CD4-positive, alpha-beta T cell treated with Interleukin-15 for 1 hour (primary cell): ENCODE measurements at places on chromosomes 11 and 22.

DNA sequence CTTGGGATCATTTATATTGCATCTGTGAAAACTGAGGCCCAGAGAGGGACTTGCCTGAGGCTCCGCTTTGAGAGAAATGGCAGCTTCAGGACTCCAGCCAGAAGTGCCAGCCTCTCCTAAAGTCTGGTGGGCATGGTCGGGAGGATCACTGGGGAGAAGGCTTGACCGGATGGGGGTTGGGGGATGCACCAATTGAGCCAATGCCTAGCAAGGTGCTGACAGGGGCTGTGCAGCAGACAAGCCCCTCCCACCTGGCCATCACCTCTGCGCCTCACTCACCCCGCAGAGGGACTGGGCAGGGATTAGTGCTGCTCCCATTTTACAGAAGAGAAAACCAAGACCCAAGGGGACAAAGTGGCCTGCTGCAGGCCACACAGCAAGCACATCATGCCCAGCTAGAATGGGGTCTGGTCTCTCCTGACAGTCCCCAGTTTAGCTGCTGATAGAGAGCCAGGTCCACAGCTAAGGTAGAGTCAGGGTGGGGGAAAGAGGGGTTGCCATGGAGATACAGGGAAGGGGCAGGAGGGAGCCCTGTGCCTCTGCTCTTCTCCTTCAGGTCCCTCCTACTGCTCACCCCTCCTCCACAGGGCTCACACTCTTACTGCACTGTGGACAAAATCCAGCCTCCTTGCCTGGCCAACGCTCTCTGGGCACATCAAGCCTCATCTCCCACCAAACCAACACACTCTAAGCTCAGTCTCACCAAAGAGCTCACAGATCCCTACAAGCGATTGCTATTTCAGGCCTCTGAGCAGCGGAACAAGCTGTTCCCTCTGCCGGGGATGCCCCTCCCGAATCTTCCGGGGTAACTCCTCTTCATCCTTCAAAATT is 29.5 kb downstream of the TEF start:
- no peak for DNase-seq

DNA sequence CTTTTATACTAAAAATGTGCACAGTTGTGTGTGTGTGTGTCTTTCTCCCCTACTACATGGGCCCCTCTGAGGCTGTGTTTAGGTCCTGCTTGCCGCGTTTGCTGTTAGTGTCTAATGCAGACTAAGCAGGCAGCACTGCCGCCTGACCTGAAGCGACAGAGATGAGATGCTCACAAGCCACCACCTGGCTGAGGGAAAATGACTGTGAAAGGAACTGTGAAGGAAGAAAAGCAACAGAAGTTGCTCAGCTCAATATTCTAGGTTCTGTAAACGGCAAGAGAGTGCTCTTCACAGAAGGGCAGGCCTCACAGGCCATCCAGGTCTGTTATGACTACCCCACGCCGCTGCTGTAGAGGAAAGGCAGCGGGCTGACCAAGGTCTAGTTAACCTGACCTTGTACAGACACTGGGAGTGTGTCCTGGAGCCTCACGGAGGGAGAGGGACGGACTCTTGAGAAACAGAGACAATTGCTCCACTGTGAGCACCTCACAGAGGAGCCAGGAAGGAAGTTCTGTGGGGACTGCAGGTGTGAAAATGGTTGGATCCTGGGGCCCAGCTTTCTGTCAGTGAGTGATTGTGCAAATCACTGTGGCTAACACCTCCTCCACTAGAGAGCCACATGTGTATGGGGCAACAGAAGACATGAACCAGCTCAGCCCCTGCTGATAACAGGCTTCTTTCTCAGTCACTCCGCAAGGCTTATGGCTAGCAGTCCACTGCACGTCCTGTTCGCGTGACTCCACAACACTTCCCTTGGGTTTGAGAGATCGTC is 31.3 kb upstream of the YPEL1 start:
- DNase-seq = peak; percentile 66

DNA sequence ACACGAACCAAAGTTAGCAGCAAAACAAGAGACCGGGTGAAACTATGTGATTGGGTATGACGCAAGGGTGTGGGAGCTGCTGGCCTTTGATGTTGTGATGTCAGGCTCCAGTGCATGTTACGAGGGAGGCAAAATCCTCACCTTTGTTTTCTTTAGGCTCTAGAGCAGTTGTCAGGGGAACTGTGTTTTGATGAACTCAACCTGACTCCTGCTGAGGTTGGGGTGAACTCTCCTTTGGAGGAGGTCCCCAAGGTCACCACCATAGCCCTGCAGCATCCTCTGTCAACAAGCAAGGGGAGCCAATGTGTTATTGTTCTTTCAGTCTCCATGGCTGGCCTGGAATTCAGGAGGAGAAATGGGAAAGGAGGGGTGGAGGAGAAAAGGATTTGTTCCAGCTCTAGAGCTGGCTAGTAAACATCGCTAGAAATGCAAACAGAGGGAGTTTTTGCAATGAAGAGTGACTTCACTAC is 33.8 kb downstream of the RASSF10 start:
- no peak for DNase-seq

DNA sequence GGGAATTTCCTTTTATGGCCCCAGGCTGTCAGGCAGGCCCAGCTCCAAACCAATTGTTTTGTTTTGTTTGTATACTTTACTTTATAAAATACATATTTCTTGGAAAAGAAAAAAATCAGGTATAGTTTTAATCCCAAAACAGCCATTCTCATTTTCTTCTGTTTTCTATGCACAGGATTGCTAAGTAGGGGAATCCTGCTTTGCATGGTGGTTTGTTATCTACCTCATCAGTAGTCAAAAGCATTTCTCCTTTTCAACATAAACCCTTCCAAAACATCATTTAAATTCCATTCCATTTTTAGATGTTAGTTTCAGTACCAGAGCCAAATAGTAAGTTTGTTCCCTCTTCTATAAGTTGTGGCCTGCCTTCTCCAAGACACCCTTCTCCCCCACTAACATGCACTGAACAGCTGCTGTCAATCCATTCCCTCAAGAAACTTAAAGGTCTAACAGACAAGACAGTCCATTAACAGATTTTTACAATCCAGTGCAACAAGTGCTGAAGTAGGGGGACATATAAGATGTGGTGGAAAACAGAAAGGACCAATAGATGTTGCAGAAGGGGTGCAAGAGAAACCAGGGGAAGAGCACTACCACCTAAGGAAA is 3.7 kb downstream of the ILK start:
- DNase-seq = no peak

GRCh38 chr11:64225608-64226506 is at the start of the genes NUDT22 and TRPT1:
Gene NUDT22 (plus strand): TSS chr11:64226274. CDS start chr11:64226653, 379 bp downstream.
Gene TRPT1 (minus strand): TSS chr11:64226186. CDS start chr11:64225860, 326 bp downstream.
- DNase-seq = peak; percentile 85

DNA sequence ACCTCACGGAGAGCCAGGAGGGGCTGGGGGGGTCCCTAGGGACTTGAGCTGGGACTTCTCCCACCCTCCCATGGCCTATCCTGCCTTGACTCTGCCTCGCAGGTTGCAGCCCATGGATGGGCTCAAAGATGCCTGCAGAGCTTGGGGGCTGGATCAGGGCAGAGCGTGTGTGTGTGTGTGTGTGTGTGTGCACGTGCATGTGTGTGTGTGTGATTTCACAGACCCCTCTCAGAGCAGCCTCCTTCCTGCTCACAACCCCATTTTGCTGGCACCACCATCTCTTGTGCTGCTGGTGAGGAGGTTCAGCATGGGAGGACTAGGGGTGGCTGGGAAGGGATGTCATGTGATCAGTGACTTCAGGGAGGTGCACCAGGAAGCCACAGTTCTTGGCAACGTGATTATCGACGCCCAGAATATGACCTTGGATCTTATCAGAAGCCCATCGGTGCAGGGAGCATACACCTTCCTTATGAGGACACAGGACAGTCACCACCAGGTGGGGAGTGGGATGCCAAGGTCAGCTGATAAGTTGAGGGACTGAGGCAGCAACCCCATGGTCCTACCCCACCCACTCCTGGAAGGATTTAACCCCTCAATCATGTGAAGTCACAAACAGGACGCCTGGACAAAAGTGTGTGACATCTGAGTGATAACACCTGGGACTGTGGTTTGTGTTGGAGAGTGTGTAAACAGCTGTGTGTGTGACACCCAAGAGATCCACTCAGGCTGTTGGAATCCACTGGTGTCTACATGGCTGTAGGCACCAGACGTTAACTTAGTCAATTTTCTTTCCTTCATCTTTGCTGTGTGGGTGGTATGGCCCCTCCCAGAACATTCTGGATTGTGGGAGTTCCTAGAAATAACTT is 1.8 kb upstream of the NAALADL1 start:
- DNase-seq = no peak

- no peak for DNase-seq
Measured at GRCh38 chr11:122331079-122331478, 215.1 kb upstream of the BLID start.

GRCh38 chr11:19920982-19921381 is 208.3 kb downstream of the NAV2 start:
- DNase-seq = no peak

DNA sequence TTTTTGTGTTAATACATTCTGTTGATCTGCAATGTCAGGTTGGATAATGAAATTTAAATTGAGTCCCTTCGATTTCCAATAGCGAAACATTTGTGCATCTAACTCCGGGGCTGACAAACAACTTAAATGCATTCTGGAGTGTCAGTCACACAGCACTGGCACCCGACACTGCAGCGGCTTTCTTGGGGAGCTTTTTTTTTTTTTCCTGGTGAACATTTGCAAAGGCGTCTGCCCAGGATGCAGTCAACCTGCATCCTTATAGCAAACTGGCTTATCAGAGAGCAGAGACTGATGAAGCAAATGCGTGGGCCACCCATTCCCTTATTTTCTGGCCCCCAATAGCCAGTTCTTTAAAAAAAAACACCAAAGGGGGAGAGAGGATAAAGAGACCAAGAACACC is 1167.7 kb downstream of the LRRC4C start:
- DNase-seq = no peak

- DNase-seq = no peak
Measured at GRCh38 chr11:8068605-8069221, 12.3 kb upstream of the TUB start.

DNA sequence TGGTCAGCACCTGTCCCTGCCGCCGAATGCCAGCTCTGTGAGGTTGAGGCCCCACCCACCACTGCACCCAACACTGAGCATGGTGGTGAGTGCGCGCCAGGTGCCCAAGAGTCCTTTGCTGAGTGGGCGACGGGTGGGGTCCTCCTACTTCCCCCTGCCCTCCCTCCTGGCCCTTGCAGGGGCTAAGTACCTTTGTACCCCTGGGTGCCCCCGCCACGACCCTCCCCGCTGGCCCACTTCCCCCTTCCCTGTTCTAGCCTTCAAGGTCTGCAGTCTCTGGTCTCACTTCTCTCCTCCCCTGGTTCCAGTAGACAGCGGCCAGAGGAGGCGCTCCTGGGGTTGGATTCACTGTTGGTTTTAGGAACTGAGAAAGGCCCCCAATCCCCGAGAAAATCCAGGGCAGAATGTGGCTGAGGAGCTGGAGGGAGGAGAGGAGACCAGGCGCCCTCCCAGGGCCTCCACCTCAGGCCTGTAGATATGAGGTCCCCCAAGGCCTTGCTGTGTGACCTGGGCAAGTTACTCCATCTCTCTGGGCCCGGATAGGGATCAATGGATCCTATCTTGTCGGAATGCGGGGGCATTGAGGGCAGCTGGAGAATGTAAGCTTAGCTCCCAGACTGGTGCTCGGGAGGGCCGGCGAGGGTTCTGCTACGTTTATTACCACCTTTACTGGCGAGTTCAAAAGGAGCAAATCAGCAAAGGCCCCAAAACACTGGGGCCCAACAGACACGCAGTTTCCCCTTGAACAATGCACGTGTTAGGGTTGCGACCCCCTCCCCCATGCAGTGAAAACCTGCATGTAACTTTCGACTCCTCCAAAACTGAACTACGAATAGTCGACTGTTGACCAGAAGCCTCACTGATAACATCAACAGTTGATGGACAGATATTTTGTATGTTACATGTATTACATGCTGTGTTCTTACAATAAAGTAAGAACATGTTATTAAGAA is 31.9 kb upstream of the SMIM38 start:
- no peak for DNase-seq

GRCh38 chr11:123212406-123212805 is 17.4 kb upstream of the CLMP start:
- no peak for DNase-seq

GRCh38 chr11:79939111-79939510 is 498.3 kb upstream of the TENM4 start:
- no peak for DNase-seq

GRCh38 chr11:31001427-31001826 is 368.1 kb downstream of the DCDC1 start:
- no peak for DNase-seq

- DNase-seq = no peak
Measured at GRCh38 chr22:39710380-39711150, 140.0 kb downstream of the CACNA1I start.

GRCh38 chr11:130340671-130341319 is 26.1 kb upstream of the ZBTB44 start:
- DNase-seq = no peak

DNA sequence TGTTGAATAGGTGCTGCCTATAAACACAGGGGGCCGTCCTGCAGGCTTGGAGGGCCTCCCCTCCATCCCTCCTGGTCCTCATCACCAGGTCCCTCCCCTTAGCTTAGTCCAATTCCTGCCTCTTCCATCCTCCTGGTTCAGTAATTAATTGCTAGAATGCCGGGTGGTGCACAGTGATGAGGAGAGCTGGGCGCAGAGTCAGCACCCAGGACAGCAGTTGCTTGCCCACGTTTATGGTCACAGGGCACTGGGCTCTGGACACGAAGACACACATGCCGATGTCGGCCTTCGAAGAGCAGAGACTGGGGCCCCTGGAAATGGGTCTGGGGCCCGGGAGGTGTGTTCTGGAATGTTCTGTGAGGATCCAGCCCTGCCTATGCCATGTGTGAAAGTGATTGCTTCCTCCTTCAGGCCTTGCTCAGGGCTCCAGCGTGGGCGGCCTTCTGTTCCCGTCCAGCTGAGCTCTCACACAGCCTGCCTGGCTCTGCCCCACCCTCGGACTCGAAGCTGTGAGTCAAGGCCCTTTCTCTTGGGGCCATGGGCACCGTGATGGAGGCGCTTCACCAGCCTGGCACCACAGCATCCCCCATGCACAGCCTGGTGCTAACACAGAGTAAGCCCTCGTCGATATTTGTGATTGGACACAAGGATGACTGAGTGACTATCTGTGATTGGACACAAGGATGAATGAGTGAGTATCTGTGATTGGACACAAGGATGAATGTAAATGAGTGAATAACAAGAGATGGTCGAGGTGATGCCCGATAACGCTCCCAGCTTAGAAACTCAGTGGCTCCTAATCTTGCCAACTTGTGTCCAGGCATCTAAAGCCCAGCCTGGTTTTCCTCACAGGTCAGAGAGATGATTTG is 884.7 kb downstream of the BRD1 start:
- no peak for DNase-seq

- no peak for DNase-seq
Measured at GRCh38 chr11:85086504-85087284, 540.5 kb downstream of the DLG2 start.

GRCh38 chr11:18927550-18928322 is 11.5 kb downstream of the MRGPRX1 start:
- DNase-seq = no peak

DNA sequence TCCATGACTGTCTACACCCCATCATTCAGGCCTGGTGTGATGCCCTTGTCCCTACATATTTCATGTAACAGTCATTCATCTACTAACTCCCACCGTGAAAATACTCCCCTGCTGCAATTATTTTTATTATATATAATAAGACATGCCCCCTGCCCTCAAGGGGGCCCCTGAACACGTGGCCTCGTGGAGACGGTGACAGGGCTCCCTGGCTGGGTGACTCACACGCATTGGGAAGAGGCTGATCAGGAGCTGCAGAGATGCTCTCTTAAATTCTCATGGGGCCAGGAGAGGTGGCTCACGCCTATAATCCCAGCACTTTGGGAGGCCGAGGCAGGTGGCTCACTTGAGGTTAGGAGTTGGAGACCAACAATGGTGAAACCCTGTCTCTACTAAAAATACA is 88.6 kb downstream of the ST3GAL4 start:
- DNase-seq = no peak
